ENCODE measurements at places on chromosomes 3 and 15.

DNA sequence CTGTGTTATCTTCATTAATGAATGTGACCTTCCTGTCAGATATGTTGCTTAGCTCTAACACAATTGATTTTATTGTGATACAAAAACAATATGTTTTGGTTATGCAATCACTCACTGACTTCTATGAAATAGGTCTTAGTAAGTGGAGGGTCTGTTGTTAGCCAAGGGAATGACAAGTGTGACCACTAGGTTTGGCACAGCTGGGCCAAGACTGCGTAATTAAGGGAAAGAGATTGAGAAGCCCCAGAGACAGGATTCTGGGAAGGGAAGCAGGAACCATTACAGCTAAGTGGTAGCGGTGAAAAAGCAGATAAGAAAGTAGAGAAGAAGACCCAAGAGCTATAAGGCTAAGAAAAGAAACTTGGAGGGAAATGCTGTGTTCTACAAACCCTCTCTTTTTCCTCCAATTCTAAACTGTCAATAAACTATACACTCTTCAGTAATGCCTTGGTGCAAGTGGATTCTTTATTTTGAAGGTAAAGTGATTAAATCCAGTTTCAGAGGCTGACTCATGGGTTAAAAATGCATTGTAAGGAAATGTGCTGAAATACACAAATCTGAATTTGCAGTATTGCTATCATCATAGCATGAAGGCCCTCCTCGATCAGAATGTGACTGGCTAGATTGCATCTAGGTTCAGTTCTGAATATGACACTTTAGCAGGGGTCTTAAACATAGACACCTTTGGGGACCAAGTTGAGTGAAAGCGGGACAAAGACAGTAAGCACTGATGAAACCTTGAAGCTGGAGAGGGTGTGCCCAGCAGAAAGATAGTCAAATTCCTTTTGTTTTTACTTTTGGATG, 26.1 kb downstream of the KCNMB2 start:
- no peak for DNase-seq

DNA sequence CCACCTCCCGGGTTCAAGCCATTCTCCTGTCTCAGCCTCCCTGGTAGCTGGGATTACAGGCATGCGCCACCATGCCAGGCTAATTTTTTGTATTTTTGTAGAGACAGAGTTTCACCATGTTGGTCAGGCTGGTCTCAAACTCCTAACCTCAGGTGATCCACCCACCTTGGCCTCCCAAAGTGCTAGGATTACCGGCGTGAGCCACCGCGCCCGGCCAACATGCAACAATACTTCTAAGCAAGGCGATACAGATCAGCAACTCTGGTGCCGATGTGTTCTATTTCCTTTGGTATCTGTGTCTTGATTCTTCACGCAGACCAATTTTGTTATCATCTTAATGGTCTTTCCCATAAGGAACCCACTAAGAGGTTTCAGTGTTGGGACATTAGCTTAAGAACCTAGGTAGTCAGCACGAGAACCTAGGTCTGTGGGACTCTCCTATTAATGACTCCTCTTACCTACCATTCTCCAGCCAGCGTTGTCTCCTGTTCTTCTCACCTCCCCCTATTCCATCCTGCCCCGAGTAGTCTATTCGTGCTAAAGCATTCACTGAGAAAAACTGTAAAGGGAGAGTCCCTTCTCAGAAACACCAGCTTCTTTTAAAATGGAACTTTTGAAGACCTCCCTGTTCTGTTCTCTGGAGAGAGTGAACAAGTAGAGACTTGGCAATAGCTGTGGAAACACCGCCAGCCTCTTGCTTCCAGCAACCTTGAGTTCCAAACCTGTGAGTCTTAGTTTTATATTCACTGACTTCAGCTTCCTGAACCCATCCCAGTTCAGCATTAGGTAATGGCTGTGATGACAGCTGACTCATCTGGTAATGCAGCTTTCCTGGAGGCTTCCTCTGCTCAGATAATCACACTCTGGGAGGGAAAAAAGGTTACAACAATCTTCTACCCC, 61.2 kb downstream of the TSC22D2 start:
- peak; percentile 99 for DNase-seq

DNA sequence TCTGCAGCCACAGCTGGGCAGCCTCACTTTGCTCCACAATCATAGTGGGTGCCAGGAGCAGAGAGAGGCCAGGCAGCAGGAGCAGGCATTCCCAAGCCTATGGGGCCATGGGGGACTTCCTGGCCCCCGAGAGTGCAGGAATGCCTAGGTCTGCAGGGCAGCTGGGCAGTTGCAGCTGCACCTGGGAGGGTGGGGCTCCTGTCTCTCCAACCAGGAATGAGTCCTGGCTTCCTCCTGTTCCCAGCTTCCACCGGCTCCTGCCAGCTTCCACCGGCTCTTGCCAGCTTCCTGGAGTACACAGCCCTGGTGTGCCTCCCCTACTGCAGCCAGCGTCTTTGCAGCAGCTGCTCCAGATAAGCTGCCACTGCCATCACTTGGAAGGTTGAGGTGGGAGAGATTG, 86.3 kb upstream of the CDV3 start:
- no peak for DNase-seq

GRCh38 chr15:66876421-66876730, 174.3 kb downstream of the SMAD6 start:
- no peak for DNase-seq

DNA sequence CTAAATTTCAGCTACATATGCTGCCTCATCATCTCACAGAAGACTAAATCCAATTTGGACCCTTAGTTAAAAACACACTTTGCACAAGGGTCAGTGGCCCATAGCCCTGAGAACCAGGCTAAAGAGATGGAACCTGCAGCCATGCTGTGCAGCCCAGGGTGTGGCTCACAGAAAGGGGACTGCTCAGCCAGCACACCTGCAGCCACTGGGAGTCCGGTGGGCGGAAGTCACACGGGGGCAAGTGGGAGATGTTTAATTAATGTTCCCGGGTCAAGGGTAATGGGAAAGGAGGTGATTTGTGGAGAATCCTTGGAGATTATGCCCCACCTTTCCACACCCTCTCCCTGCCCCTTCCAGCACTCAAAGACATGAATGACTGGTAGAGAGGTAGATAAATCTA, 467.4 kb downstream of the EPHB1 start:
- no peak for DNase-seq

DNA sequence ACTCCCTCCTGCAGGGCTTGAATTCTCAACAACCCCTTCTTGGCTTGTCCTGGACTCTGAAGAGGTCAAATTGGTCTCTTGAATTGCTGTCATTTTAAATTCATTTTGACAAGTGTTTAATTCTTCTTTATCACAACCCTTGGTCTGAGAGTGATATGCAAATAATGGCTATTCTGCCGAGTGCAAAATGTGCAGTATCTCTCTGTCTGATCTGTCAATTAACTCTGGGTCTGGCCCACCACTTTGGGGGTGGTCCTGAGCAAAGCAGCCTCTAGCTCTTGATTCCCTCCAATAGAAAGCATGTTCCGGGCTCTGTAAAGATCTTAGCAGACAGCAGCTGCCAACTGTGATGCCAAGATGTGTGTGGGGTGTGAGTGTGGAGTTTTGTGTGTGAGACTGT, 2.2 kb upstream of the IGDCC3 start:
- DNase-seq, result no peak

DNA sequence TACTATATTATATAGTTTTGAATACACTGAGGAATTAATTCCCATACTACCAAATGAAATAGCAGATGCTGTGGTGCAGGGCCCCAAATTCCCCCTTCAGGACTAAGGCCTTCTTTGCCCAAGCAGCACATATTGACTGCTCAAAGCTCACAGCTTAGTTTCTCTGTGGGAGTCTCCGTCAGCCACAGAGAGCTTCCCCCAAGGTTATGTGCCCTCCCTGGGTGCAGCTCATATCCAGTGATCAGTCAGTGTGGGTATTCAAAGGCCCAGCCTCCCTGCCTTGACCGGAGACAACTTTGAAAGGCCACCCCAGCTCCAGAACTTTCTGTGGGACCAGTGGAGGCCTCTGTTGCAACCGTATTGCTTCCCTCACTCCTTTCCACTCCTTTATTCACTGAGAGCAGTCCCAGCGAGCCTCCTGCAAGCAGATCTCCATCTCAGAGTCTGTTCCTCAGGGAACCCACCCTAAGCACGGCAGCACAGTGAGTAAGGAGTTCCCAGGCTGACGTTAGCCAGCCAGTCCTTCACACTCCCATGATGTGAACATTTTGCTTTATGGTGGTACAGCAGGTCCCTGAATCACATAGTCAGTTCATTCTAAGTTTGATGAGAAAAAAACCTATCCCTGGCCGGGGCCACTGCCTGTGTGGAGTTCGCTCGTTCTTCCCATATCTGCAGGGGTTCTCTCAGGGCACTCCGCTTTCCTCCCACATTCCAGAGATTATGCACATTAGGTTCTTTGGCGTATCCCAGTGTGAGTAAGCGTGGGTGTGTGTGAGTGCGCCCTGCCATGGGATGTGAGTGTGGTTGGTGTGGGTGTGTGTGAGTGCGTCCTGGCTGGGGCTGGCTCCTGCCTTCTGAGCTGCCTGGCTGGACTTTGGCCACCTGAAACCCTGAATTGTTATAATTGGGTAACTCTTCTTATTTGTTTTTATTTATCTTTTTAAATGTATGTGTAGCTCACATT, 64.4 kb upstream of the PPARG start:
- peak; percentile 54 for DNase-seq

GRCh38 chr15:69305933-69306568, 7.3 kb downstream of the PAQR5 start:
- DNase-seq, result no peak

DNA sequence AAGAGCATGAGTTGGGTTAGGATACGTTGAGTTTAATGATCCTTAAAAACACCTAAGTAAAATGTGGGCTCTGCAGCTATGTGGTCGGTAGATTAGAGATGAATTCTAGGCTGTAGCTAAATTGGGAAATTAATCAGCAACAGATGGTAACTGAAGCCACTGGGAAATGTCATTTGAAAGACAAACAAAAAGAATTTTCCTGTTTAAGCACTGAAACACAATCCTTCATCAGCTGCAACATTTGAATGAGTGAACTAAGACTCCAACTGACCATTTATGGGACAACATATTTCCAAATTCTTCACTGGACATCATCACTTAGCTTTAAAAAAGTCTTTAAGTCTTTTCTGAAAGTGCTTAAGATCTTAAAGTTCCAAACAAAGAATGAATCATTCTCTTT, 226.9 kb downstream of the ZNF385D start:
- DNase-seq, result no peak

DNA sequence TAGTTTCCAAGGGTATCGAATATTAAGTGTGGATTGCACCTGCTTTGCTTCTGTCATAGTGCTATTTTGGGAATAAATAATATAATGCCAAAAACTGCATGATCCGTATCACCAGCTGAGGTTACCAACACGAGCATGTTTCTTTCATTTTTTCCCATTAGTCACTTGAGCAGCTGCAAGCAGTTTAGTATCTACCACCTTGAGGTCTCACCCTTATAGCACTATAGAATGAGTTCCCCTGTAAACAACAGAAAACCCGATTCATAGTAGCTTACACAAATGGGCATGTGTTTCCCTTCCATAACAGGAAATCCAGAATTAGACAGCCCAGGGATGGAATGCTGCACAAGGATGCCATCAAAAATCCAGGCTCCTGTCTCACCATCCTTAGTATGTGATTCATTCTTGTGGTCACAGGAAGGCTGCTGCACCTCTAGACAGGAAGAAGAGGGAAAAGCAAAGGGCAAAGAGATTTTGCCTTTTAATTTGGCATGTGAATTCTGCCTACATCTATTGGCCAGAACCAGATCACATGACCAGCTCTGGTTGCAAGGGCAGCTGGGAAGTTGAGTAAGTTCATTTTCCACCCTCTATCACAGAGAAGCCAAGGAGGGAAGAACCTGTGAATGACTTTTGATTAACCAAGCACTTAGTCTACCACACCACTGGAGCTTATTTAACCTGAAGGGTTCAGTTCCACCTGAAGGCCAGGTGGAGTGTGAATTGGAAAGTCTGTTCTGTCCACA, 91.3 kb upstream of the SLC25A36 start:
- peak; percentile 30 for DNase-seq

GRCh38 chr3:113174801-113175485, 36.4 kb upstream of the BOC start:
- DNase-seq, result no peak

GRCh38 chr15:101310508-101310907, 15.5 kb upstream of the SNRPA1 start:
- no peak for DNase-seq

GRCh38 chr3:182618085-182618732, 175.1 kb upstream of the ATP11B start:
- DNase-seq, result peak; percentile 67

- no peak for DNase-seq
Observed at GRCh38 chr3:146554151-146554760, 9.8 kb upstream of the PLSCR1 start.

GRCh38 chr15:33098094-33099058, 96.1 kb downstream of the FMN1 start:
- peak; percentile 71 for DNase-seq

GRCh38 chr3:24483873-24484272, 10.8 kb downstream of the THRB start:
- no peak for DNase-seq

- no peak for DNase-seq
Observed at GRCh38 chr15:31782016-31782783, 248.1 kb upstream of the CHRNA7 start.

DNA sequence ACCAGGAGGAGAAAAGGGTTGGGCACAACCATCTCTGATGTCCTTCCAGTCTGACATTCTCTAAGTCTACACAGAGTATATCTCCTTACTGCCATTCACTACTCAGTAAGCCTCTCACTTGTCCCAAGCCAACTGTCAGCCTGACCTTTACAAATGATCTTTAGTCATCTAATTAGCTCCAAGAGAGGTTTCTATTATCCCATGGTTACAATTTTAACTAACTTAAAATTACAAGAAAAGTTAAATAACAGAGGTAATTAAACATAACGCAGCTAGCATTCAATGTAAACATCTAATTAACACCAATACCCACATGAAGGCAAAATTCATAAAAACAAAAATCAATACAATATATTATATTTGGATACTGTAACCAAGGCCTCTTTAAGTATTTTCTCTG, 126.9 kb downstream of the LSAMP start:
- DNase-seq, result no peak

DNA sequence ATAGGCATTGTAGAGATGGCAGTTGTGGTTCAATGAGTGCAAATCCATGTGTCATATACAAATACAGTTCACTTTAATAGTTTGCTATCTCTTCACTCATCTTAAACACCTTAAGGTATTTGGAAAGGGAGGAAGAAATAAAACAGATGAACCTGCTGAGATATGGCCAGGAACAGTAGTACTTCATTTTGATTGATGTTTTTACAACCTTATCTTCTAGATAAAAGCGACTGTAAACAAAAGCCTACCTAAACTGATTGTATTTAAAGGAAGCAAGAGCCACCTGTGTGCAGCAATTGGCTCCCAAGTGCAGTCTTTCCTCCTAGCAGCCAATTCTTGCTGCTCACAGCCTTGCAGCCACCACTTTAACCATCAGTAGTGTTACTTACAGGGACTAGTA, 217.7 kb downstream of the CDIN1 start:
- DNase-seq, result no peak
